Activated naive CD4-positive, alpha-beta T cell treated with Interleukin-2 at 50 U/mL for 16 hours (primary cell): ENCODE measurements at places on chromosomes 13 and 19.

DNA sequence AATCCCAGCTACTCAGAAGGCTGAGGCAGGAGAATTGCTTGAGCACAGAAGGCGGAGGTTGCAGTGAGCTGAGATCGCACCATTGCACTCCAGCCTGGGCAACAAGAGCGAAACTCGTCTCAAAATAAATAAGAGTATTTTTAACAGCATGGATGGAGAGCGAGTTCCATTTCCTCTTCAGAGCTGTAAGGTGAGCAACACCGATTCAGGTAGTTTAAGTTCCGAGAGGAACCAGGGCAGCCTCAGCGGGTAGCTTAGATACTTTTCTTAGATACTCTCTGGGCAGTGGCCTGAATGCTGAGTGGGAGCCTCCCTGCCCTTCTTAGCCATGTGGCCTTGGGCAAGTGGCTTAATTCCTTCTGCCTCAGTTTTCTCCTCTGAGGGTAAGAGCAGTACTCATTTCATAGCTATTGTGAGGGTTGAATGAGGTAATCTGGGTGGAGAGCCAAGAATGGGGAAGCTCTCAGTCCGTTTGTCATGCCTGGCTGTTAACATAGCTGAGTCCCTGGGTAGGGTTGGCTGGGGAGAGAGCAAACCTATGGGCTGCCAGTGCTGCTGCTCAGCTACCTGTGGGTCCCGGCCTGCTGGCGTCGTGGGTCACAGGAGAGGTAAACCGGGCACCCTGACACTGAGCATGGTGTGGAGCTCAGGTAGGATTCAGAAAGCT, 4.1 kb downstream of the ATP11A start:
- DNase-seq, result no peak

- peak; percentile 67 for DNase-seq
Measured at GRCh38 chr19:9205501-9206113, 13.8 kb downstream of the OR7D4 start.

DNA sequence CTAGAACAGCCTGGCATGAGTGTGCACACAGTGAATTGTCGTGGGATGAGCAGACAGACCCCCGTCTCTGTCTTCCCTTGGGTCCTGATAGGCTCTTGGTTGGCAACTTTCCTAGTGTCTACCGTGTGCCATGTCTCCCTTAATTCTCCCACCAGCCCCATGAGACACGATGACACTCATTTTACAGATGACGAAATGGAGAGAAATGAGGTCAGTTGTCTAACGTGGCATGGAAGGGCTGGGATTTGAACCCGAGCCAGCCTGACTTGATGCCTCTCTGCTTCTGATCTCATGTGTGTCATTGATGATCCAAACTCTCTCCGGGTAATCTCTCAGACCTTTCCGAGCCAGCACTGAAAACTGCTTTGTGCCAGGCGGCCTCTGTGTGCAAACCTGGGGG, 8.4 kb upstream of the KLK14 start:
- DNase-seq, result no peak

DNA sequence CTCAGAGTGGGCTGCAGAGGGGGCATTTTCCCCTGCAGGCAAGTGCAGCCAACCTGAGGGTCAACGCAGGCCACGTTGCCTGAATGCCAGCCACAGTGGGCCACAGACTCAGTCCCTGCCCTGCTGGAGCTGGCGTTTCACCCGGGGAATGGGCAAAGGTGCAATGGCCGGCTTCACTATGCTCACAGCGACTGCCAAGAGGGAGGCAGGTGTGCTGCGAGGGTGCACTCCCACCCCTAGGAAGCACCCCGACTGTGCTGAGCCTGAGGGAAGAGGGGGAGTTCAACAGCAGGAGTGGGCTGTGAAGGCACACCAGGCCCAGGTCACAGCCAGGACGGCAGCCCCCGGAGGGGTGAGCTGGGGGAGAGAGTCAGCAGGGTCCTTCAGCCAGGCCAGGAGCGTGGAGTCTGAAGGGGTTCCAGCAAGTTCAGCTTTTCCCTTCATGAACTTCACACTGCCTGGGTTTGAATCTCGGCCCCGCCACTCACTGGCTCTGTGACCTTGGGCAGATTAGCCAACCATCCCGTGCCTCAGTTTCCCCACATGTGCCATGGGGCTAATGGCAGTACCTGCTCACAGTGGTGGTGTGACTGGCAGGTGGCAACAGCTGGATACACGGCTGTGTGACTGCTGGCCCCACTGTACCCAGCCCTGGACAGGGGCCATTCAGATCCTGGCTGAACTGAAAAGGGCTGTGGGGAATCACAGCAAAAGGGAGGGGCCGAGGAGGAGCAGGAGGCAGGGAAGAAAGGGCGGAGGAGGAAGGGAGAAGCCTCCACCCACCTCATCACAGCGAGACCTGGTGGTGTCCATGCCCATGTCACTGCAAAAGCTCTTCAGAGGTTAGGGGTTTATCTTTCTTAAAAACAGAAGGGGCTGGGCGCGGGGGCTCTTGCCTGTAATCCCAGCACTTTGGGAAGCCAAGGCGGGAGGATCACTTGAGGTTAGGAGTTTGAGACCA, 7.6 kb downstream of the TRAPPC6A start:
- DNase-seq, result no peak

GRCh38 chr13:27055526-27055925, 116.1 kb downstream of the USP12 start:
- no peak for DNase-seq

DNA sequence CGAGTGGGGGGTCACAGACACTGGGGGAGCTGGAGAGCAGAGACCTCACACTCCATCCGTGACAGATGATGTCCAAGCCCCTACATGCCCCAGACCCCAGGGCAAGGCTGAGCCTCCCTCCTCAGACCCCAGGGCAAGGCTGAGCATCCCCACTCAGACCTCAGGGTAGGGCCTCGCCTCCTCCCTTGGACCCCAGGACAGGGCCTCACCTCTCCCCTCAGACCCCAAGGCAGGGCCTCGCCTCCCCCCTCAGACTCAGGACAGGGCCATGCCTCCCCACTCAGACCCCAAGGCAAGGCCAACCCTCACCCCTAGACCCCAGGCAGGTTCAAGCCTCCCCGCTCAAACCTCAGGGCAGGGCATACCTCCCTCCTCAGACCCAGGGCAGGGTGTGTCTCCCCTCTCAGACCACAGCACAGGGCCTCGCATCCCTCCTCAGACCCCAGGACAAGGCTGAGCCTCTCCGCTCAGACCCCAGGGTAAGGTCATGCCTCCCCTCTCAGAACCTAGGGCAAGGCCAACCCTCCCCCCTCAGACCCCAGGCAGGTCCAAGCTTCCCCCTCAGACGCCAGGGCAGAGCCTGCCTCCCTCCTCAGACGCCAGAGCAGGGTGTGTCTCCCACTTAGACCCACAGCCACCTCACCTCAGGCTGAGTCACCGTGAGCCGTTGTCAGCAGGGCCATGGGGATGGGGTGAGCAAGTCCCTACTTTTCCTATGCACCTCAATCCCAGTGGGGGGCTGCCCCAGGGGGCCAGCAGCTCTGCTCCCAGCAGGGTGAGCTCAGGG, 1.7 kb upstream of the S1PR4 start:
- peak; percentile 73 for DNase-seq

DNA sequence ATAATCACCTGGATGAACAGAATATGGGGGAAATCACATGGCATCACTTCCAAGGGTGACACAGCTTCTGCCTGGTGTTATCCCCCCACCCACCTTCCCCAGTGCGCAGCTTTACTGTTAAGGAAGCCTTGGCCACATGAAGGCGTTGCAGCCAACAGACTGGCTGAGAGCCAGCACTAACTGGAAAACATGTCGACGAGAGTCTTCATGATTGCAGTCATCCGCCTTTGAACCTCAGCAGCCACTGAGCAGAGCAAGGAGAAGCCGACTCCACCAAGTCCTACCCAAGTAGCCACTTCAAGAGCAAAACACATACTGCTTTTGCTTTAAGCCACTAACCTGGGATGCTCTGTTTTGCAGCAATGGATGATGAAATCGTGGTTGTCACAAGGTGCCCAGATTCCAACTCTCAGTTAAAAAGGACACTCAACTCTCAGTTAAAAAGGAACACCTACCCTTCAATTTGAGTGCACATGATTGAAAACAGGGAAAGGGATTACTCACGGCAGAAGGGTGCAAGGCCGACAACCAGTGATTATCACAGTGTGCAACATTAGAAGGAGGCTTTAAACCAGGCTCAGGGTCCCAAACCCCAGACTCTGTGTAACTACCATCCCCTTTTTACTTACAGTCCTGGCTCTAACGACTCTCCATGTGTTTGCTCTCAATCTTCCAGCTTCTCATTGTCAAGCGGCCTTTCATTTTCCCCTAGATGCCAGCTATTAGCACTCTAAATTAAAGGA, 149.1 kb downstream of the KLF12 start:
- peak; percentile 77 for DNase-seq

DNA sequence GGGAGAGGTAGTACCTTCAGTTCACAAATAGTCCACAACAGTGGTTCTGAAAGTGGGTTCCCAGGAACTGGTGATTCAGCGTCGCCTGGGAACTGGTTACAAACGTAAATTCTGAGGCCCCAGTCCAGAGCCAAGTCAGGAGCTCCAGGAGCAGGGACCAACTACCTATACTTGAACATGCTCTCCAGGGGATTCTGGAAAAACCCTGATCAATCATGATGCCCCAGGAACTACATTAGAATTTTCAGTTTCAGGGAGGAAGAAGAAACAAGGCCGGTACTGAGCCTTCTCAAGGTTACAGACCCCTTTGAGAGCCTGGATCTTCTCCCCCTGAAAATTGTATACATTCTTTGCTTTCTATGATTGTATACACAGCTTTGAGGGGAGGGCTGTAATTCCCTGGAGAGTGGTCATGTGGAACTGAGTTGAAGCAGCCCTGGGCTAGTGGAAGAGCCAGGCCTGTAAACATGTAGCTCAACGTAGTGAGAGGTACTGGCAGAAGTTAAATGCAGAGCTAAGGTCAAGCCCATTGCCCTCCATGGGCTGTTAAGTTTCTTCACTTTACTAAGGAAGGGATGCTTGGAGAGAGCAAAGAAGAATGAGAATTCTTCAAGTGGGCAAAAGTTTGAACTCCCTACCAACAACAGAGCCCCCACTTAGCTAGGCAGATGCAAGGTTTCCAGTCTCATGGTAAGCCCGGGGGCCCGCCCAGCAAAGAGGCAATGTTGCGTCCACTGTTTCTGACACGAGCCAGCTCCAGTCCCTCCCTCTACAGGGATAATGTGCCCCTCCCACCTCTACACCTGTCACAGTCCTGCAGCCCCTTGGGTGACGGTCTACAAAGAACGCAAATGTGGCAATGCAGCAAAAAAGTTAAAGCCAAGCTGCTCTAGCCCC, 17.0 kb downstream of the DOCK9 start:
- DNase-seq, result no peak

DNA sequence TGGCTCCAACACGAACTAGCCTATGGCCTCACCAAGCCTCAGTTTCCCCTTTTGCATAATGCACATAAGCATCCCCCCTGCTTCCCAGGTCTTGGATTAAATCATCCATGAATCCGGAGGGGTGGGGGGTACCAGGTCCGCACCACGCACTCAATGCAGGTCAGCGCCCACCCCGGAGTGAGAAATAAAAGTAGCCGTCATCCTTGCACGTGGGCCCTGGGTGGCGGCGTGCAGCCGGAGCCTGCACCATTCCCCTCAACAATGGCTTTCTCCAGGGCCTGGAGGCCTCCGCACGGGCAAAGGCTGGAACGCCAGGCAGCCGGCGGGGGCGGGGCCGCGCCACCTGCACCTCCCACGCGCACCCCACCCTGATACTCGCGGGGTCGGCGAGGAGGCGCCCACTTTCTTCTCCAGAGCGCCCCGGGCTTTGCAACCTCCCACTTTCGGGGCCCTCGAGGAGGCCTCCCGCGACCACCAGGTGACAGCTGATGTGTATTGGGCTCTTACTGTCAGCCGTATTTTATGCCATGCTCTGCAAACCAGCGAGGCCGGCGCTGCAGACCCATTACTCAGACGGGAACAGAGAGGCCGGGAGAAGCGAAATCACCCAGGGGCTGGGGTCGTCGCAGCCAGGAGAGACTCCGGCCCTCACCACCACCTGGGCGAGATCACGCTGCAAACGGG, 767 bp upstream of the GADD45B start:
- DNase-seq, result peak; percentile 74

DNA sequence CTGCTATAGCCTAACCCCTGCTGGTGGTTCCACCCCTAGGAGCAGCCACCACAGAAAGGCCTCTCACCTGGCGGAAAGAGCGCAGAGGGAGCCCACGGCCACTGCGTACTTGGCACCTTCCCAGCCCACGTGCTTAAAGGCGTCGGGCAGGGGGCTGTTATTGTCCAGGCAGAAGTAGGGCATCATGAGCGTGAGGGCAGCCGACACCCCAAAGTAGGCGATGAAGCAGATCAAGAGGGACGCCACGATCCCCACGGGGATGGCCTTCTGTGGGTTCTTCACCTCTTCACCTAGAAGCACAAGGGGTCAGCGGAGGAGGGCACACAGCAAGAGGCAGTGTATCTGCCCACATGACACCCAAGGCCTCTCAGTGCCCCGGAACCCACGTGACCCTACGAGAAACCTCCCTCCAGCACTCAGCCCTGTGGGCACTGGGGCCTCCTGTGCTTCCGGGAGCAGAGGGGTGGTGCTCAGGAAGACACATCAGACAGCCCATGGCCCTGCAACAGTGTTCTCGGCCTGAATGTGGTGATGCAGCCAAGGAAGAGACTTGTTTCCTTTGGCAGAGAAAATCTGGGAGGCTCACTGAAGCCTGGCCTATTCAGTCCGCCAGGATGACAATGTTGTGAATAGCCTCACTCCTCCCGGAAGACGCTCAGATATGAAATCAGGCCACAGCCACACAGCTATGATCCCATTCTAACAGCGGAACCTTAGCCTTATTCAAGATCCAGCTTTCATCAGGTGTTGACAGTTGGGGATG, 72.1 kb downstream of the SLC7A1 start:
- DNase-seq, result no peak

DNA sequence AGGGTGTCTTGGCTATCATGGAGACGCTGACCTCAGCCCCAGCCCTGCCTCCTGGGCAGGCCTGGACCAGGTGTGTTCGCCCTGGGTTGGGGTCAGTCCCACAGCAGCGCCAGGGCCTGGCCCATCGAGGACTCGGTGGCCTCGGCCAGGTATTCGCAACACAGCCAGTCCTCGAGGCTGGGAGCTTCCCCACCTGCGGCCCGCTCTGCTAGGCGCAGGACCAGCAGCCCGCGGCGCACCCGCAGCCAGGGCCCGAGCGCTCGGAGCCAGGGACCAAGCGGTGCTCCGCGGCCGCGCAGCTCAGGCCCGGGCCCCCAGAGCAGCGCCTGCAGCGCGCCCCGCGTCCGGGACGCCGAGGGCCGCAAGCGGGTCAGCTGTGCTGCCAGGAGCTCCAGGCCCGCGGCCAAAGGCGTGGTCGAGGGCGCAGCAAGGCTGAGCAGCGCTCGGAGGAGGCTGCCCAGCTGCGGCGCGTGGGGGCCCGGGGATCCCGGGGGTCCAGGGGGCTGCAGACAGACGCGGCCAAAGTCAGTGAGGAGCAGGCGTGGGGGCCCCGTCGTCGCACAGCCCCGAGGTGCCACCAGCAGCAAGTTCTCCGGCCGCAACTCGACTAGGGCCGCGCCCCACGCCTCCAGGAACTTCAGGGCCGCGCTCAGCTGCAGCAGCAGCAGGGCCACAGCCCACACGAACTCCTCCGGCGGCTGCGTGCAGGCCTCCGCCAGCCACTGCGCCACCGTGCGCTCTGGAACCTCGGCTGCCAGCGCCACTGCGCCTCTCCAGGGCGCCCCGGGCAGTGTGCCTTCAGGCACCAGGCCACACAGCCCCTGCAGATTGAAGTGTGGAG, 6.2 kb downstream of the PEAK3 start:
- DNase-seq, result no peak
